Posterior vena cava (tissue), 2 donors: ENCODE measurements at places on chromosomes 3 and 15.

DNA sequence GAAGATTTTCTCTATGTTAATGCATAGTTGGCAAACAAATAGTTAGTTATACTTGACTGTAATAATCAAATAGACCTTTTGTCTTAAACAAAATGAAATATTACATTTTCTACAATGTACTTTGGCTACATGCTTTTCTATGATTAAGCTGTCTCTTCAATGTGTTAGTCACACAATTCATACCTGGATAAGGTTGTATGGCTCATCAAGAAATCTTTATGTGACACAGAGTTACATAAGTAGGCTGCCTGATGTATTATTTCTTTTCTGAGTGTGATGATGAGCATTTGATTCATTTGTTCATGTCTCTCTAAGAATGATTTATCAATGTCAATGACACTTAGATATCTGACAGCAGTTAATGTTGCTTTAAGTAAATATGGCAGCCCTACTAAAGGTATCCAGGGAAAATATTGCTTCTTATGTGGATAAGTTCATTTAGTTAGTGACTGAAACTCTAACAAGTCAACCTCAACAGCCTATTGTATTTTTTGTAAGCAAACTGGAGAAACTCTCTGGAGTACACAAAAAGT lies 157.4 kb upstream of the SOX2 start:
- no peak for DNase-seq

GRCh38 chr15:74777769-74778598 lies 3.9 kb upstream of the CSK start:
- DNase-seq, result no peak

DNA sequence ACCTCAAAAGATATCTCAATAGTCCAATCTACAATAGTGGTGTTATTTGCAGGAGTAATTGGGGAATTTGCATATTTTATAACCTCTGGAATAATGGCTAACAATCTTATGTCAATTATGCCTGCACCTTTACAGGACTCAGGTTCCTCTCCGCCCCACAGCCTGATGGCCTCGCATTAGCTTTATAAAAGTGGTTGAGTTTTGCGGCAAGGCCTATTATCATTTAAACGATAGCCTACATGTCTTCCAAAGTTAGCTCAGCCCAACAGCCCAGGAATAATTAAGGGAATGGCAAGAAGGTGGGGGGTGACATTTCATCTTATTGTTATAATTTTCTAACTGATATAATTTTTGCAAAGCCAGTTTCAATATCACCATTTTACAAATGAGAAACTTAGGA lies 97.3 kb downstream of the RTP4 start:
- DNase-seq, result no peak

GRCh38 chr3:147462856-147463255 lies 53.7 kb downstream of the ZIC1 start:
- DNase-seq, result no peak

- no peak for DNase-seq
These were observed 83.7 kb downstream of the CMSS1 start for GRCh38 chr3:99901200-99901926.

DNA sequence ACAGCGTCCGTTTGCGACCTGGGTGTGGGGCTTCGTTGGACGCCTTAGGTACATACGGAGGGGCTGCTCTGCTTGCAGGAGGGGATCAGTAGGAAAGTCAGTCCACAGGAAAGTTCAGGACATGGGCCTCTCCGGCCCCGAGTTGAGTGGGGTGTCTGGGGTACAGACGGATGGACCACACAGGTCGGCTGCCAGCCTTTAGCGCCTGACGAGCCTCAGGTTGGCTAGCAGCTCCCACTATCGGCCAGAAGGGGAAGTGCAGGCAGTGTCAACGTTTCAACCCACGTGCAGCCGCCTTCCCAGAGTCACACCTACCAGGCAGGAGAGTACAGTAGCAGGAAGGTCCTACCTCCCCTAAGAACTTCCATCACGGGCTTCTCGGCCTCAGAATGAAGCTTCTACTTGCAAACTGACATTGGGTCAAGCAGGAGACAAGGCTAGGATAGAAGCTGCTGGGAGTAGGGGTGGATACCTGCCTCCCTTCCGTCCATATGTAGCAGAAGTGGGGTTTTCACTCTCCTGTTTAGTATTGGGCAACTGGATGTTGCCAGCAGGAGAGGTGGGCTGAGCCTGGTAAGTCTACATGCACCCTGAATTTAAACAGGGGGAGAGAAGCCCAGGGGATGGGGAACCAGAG lies 1.8 kb upstream of the SCN5A start:
- no peak for DNase-seq

DNA sequence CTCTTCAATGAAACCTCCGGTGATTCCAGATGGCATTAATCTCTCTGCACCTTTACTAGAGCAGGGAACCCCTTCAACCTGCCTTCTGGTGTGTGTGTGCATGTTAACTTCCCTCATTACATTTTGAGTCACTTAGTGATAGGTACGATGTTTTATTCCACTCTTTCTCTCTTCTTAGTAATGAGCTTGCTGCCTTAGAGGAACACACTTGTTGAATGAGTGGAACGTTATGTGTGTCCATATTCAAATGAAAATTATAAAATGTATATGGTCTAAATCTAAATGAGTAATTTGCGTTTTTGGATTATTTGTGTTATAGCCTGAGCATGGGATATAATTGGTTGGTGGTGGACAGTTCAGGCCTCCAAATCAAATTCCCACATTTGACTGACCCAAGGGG lies 12.1 kb downstream of the MAP2K5 start:
- DNase-seq, result no peak

DNA sequence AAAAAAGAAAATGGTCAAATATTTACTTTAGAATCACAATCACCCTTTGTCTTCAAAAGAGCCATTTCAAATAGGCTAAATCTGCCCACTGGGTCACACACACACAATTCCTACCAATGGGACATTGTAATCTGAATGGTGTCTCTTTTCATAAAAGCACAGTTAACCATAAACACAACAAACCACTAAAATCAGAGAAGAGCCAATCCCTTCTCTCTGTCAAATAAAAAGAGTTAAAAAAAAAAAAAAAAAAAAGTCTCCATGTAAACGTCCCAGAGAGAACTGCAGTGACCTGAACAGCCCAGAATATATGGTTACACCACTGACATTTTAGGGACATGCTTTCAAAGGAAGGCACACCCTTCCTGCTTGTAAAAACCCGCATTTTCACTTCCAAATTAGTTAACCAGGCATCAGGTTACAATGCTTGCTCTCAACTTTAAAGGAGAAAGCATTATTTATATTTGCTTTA lies 63.7 kb downstream of the PRICKLE2 start:
- DNase-seq, result no peak

DNA sequence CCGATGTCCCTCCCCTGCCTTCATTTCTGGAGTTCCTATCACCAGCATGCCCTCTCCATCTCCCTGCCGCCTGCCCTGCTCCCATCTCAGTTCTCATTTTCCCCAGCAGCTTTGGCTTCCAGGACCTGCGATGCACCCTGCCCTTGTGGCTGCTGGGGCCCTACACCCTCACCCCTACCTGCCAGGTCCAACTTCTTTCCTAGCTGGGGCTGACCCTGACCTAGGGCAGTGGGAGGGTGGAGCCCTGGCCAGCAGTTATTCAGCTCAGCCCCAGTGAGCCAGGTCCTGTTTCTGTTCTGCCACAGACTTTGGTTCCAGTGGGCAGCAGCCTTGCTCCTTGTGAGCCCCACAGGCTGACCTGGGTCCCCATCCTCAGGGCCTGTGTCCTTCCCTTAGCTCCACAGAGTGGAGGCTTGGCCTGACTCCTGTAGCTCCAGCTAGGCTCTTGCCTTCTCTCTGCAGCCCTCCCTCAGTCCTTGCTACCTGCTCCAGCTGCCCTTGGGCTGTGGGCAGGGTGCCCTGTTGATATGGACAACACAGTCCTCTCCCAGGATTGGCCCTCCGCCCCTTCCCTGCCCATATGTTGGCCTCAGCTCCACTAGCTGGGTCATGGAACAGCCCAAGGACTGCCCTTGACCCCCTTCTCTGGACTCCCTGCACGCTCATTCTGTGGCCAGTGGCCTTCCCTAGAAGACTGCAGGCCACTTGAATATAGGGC lies 34.7 kb upstream of the PDE8A start:
- DNase-seq, result no peak

DNA sequence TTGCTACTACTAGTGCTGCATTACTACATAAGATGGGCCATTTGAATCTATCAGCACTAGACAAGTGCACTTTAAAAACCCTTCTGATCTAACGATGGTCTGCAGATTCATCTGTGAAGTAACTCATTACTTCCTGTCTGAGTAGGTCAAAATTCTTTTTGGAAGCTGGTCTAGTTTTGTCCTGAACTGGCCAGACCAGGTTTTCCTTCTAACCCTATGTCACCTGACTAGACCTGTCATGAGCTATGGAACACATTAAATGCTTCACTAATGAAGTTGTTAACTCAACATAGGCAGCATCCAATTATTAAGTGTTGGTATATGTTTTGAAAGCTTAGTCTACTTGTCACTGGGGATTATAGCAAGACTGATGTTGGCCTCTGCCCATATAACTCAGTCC lies 10.1 kb upstream of the RBM5 start:
- DNase-seq, result no peak

- no peak for DNase-seq
These were observed 52.0 kb downstream of the PLCL2 start for GRCh38 chr3:16936676-16937230.

- no peak for DNase-seq
These were observed 138.9 kb downstream of the EPHB1 start for GRCh38 chr3:134933997-134934396.

DNA sequence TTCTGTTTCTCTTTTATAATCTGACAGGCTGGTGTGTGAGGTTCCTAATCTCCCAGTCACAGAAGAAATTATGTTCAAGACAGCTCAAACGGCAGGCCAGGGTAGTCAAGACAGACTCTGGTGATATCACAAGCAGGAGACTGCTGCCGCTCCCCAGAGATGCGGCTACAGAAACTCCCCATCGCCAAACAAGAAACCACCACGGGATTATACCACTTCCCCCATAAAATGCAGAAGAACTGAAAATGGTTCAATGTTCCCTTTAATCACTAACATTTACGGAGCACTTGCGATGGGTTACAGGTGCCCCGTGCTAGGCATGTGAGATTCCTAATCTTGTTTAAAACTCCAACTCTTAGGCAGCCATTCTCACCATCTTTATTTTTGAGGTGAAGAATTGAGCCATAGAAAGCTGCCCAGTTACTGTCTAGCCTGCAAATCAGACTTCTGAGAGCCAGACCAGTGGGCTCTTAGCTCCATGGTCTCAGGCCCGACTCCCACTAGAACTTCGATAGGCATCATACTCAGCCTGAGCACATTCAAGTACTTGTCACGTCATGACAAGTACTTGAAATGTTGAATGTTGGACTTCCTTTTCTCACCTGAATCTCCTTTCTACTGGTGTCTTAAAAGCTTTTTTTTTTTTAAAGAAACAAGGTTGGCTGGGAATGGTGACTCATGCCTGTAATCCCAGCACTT lies 58.4 kb downstream of the TBC1D2B start:
- DNase-seq, result peak; percentile 47

DNA sequence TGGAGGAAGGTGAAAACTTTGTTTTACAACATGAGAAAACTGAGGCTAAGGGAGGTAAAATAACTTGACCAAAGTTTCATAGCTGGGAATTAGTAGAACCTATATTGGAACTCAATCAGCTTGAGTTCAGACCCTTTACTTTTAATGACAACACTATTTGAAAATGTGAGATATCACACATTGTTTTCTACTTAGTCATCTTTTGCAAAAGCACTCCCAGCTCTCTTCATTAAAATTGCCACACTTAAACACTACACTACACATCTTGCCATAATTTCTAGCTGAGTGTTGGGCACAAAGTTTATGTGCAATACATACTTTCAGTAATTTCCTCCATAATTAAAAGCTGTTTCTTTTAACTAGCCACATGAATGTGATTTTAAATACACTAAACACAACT lies 230.4 kb upstream of the DCBLD2 start:
- no peak for DNase-seq

GRCh38 chr3:99648101-99648500 lies 9.7 kb downstream of the COL8A1 start:
- no peak for DNase-seq

DNA sequence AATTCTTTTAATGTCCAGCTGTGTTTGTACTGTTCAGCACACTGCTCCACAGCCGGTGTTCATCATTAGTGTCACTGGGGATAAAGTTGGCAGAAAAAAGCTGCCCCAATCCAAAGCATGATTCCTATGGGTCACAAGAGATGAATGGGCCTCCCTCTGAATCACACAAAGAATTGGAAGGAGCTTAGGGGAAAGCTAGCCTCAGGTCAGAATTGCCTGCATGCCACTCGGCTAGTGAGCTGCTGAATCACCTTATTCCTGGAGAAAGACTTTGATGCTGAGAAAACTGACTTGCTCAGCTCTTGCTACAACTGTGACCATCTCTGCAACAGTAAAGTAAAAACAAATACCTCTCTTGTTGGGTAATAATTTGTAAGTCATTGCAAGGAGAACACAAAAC lies 3.5 kb downstream of the CCK start:
- no peak for DNase-seq

DNA sequence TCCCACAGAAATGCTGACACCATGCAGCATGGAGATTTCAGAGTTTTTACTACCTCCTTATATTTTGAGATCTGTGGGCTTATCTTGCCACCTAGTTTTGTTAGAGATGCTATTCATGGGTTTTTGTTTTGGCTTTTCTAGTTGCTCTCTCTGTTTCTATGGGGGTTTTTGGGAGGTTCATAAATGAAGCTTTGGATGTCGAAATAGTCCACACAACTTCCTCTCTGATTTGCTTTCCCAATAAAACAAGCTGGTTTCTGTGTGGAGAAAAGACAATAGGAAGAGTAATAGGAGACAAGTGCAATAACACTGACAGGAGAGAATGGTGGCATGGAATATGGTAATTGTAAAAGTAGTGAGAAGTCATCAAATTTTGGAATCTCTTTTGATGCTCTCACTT lies 106.8 kb upstream of the GPR149 start:
- no peak for DNase-seq

- DNase-seq, result no peak
These were observed 41.0 kb upstream of the FSIP1 start for GRCh38 chr15:39823634-39824033.

GRCh38 chr3:24387493-24387892 lies 107.2 kb downstream of the THRB start:
- DNase-seq, result no peak

DNA sequence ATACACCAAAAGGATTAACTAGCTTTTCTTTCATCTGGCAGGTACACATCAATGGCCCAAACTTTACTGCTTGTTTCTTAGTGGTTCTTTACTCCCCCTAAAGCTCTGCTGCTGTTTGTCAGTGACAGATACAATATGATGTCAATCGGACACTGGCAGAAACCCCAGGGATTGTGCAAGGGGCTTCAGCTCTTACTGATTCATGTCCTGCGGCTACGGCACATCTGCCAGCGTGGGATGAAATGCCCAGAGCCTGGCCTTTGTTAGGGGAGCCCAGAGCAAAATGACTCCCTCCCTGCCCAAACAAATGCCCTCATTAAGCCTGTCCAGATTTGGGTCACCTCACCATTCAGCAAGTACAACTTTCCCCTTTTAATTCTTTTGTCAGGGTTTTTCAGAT lies 28.3 kb downstream of the SRP14 start:
- no peak for DNase-seq

DNA sequence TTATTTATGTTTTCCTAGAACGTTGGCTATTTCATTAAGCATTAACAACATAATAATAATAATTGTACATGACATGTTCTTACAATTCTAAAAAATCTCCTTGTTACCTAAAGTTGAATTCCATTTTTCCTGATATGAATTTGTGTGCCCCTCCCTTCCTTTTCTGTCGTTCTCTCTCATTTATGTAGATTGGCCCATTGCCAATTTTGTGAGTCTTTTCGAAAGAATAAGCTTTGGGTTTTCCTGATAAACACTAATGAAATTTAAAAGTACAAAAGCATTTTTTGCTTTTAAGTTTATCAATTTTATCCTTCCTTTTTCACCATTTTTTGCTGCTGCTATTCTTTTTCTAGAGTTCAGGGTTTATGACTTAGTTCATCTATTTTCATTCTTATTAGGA lies 44.9 kb downstream of the PRR23E start:
- DNase-seq, result no peak
